ENCODE measurements at places on chromosomes 4 and X.

DNA sequence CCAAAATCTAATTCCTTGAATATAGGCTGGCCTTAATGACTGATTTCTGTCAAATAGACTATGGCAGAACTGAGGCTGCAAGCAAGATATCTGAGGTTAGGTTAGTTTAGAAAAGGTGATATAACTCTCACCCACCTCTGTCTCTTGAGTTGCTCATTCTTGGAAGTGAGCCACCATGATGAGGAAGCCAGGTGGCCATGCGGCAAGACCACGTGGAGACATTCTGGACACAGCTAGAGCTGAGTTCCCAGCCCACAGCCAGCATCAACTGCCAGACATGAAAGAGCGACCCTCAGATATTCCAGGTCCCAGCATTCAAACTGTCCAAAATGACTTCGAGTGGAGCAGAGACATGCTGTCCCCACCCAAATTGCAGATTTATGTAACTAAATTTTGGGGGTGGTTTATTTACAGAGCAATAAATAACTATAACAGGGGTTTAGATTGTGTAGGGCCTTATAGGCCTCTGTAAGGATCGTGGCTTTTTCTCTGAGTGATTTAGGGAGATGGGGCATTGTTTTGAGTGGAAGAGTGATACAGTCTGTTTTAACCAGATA is 33.7 kb downstream of the USP53 start:
- no peak for DNase-seq

DNA sequence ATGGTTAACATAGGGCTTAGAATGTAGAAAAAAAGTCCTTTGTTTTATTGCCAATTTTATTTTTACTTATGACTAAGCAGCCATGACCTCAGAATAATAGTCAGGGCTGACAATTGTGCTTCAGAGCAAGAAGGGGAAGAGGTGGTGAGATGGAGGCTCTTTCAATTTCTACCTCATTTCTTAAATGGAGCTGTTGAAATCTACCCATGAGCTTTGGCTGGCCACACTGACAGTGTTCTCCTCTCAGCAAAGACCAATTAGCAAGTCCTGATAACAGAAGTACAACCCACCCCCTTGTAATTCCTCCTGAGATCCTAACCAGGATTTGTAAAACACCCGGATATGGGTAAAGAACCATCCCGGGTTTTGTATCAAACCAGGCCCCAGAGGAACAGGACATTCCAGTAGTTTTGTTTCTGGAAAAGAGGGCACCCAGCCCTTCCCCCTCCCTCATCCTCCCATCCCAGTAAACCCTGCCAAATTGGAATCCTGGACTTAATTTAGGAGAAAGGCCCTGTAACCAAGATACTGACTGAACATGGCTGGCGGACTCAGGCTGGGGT is at the start of gene HEPH:
Gene HEPH, plus strand, starts transcription at position 399 of the 563 bp plus-strand sequence. CDS start 6,324 bp downstream, outside the sequence.
- no peak for DNase-seq

DNA sequence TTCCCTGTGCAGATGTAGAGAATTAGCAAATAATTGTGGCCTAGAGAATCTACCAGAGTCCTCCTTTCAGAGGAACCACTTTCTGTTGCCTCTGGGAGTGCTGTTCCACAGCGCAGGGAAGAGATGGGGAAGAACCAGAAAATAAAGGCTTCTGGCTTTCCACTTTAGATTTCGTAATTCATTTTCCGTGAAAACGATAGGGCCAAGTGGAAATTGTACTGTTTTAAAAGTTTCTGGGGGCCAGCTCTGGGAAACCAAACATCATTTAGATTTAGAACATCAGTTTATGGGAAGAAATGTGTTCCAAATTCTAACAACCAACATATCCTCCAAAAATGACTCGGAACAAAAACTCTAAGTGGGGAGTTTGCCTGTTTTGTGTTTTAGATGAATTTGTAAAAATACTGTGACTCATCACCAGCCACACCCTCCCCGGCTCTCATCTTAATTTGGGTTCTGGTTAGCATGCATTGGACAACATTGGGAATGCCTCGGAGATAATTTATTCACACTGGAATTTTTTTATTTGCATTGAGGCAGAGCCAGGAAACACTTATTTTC is 65.2 kb upstream of the LNX1 start:
- no peak for DNase-seq

GRCh38 chr4:772118-772517 is 53.8 kb downstream of the CPLX1 start:
- DNase-seq: no peak

All from Peyer's patch (tissue), 4 donors.